Hematopoietic multipotent progenitor cell (in vitro differentiated cells): ENCODE measurements at places on chromosomes 16 and 17.

GRCh38 chr17:661509-661908 is 53.1 kb downstream of the VPS53 start:
- DNase-seq = no peak

DNA sequence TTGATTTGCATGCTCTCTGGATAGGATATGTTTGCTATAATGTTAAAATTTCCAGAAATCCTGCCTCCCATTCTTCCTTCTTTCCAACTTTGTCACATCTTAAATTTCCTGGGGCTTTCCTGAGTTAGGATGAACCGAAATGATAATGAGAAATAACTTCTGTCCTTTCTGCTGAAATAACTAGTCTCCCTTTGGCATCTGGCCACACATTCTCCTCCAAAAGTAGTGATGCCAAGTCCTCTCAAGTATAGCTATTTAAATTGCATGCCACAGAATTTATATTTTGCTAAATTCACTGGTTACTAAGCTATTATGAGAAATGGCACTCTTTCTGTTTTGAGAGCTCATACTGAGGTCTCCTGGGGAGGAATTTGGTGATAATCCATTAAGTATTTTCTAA is 30.6 kb downstream of the FAM20A start:
- no peak for DNase-seq

DNA sequence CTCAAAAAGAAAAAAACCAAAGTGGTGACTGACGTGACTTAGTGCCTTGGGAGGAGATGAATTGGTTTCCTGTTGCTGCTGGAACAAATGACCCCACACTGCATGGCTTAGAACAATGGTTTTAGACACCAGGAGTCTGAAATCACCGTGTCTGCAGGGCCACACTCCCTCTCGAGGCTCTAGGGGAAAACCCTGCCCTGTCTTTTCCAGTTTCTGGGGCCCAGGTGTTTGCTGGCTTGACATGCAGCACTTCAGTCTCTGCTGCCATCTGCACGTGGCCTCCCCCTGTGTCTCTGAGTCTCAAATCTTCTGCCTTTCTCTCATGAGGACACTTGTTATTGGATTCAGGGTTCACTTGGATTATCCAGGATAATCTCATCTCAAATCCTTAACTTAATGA is 323.8 kb upstream of the TNRC6C start:
- no peak for DNase-seq

- DNase-seq = no peak
Observed at GRCh38 chr17:31857920-31858641, 963 bp downstream of the COPRS start.

GRCh38 chr17:58079300-58080033 is 3.8 kb upstream of the DYNLL2 start:
- no peak for DNase-seq

GRCh38 chr16:56852401-56852730 is 12.6 kb upstream of the SLC12A3 start:
- no peak for DNase-seq

DNA sequence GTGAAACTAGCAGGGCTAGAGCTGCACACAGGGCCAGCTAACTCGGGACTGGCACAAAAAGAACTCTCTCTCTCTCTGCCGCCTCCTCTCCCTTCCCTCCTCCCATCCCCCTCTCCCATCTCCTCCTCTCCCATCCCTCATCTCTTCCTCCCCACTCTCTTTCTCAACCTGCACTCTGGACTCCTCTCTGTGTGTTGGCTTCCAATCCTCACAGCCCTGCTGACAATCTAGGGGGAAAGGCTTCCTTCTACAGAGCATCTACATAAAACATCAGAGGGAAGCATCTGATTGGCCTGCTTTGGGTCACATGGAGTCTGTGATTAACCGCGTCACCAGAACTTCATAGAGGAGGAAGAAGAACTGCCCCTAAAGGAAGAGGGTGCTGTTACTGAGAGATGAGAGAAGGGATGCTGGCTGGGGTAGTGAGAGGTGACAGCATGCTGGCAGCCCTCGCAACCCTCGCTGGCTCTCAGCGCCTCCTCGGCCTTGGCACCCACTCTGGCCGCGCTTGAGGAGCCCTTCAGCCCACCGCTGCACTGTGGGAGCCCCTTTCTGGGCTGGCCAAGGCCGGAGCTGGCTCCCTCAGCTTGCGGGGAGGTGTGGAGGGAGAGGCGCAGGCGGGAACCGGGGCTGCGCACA is 12.8 kb upstream of the ZFP90 start:
- no peak for DNase-seq

GRCh38 chr17:35900708-35901480 is 20.7 kb upstream of the CCL5 start:
- DNase-seq = no peak

GRCh38 chr17:1915889-1916288 is 86.1 kb downstream of the RPA1 start:
- DNase-seq = no peak

GRCh38 chr16:51408357-51408756 is 257.3 kb upstream of the SALL1 start:
- DNase-seq = no peak

DNA sequence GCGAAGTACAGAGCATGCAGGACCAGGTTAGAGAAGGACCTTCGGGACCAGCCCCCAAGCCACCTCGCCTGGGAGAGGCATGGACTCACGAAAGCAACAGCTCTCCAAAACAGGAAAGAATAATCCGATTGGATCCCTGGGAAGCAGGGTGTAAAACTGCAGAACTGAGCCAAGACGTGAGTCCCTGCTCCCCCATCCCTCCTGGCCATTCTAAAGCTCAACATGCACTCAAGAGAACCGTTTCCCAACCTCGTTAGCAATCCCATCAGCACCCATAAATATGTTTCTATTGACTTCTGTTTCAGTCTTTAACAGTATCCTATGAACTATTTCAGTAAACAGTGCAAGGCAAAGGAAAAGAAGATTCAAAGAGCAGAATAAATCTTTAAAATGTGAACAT is 167.0 kb downstream of the COPRS start:
- no peak for DNase-seq

DNA sequence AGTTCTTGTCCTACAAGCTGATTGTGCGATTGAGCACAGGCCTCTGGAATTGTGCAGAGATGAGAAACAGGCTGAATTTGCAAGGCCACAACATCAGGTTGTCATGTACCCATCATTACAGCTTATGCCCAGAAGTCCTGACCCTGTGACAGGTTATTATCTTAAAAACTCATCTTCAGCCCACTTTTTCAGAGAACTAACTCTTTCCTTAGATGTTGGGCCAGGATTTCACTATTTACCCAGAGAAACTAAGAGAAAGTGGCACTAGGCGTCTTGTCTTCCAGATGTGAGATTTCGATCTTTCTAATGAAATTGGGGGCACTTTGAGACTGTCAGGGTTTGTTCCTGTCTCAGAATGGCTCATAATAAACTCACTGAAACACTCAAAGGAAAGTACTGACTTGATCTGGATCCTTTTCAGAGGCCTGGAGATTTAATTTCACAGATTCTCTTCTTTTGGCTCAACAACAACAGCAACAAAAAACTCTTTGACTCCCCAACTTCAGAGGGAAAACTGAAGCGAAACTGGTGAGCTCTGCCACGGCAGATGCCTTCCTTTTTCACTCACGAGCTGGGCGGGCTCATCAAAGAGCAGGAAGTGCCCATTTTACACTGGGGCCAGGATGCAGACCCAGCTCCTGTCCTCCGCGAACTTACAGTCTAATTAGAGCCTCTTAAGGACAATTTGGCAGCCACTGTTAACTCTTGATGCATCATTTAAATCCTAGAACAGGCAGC is 17.7 kb upstream of the SLC12A3 start:
- no peak for DNase-seq

DNA sequence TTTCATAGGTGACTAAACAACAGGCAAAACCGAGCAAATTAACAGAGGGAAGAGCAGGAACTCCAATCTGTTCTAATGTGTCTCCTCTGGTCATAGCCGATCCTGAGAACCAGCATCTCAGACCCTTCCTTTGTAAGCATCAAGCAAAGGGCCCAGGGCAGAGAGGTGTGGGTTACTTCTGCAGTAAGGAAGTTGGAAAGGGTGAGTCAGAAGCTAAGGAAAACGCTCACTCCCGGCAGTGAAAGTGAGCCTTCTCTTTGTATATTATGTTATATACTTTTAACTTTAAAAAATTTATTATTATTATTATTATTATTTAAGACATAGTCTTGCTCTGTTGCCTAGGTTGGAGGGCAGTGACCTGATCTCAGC is 77.7 kb downstream of the MRM3 start:
- DNase-seq = no peak

GRCh38 chr16:1237990-1238389 is 2.5 kb upstream of the TPSAB1 start:
- DNase-seq = no peak

DNA sequence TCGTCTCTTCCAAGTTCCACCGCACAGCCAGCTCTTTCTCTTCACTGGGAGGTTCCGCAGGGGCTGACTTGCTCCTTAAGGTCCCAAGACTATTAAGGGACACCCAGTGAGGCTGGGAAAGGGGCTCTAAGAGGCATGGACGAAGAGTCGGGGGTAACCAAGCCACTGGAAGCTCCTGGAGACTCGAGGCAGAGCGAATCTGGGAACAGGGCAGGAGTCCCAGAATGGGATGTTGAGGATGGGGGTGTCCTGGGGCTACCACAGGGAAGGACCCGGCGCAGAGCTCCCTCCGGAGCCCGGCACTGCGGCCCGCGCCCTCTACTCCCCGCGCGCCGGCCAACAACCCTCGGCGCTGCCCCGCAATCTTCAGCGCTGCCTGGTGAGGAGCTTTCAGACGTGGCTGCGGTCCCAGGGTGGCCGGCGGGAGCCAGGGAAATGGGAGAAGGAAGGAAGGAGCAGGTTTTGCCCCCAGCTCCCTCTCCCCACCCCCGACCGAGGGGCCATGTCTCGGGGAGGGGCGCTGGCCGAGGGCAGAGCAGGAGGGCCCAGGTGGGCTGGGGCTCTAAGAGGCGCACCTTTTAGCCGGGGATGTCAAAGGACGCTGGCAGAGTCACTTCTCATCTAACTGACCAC is 581 bp downstream of the CHST5 start:
- DNase-seq = no peak

DNA sequence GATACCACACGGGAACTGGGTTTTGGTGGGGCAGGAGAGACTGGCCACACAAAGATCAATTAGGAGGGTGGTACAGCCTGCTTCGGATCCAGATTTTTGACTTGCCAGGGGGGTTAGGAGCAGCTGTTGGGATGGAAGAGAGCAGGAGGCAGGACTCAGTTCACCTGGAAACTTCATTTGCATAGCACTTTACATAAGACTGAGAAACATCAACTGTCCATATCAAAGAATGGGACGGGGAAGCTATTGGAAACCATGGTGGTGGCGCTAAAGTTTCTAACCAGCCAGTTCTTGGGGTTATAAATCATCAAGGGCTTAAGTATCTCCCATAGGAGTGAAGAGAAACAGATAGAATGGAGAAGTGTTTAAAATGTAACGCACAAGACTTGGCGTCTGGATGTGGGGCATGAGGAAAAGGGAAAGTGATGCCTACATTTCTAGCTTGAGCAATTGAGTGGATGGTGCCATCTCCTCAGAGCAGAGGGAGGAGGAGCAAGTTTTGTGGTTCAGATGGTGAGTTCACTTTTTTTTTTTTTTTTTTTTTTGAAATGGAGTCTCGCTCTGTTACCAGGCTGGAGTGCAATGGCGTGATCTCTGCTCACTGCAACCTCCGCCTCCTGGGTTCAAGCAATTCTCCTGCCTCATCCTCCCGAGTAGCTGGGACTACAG is 6.4 kb upstream of the SRCAP start:
- no peak for DNase-seq

- no peak for DNase-seq
Observed at GRCh38 chr16:27430923-27431484, 29.0 kb downstream of the IL21R start.

DNA sequence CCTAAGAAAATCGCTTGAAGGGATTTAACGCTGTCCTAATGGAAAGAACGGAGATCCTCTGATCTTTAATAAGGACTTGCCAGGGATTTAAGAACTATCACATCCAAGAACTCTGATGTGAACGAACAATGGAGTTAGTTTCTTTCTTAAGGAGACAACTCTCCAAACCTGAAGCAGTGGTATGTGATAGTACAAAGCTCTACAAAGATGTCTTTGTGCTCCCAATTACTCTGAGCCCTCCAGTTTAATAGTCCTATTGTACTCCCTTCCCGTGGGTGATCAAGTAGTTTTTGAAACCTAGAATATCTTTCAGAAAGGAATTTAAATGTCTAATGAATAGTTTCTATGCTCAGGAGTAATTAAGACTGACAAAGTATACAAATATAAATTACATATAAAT is 123.8 kb downstream of the FTO start:
- DNase-seq = no peak

GRCh38 chr16:47958726-47959125 is 197.1 kb downstream of the ABCC12 start:
- DNase-seq = no peak

DNA sequence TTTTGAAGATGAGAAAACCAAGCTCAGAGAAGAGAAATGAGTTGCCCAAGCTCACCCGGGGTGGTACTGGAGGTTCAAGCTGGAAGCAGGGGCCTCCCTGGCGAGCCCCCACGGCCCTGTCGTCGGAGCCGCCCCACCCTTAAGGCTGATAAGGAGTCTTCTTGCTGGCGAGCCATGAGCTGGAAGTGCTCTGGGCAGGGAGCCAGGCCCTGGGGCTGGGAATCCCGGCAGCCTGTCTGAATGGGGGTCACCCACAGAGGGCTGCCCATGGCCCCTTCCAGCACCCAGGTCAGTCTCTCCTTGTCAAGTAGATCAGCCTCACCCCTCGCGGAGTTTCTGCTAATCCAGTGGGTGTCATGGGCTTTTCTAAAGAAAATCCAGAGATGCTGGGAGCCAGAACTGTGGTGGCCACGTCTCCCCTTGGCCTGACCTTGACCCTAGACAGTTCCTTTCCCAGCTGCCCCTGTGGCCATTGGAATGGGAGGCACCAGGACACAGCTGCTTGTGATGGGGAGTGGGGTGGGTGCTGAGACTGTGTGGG is 1.2 kb upstream of the P2RX1 start:
- no peak for DNase-seq

GRCh38 chr17:43769859-43770258 is 8.9 kb downstream of the DUSP3 start:
- no peak for DNase-seq

DNA sequence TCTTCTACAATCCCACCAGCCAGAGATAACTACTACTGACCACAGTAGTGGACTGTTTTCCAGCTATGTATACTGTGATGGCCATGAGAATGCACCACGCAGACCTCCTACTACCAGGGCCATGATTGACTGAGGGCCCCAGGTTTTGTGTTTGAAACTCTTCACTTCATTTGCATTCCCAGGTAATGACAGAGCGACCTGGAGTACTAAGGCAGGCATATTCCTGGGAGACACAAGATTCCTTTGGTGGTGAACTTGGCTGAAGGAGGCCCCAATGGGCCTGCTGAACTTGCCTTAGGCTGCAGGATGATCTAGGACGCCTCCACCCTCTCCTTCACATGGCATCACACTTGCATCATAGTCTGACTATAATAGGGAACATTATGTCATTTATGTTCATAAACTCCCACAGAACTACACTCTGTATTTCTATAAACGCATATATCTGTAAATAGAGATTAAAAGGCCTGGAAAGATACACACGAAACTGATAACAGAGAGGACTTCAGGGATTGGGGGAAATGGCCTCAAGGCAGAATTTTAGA is 30.4 kb downstream of the CLEC19A start:
- DNase-seq = no peak

GRCh38 chr17:83153681-83154310 is 74.4 kb downstream of the METRNL start:
- no peak for DNase-seq
